ENCODE measurements at places on chromosomes 2 and 18.

GRCh38 chr2:9392898-9393765, 30.2 kb downstream of the ITGB1BP1 start:
- peak; percentile 73 for DNase-seq

DNA sequence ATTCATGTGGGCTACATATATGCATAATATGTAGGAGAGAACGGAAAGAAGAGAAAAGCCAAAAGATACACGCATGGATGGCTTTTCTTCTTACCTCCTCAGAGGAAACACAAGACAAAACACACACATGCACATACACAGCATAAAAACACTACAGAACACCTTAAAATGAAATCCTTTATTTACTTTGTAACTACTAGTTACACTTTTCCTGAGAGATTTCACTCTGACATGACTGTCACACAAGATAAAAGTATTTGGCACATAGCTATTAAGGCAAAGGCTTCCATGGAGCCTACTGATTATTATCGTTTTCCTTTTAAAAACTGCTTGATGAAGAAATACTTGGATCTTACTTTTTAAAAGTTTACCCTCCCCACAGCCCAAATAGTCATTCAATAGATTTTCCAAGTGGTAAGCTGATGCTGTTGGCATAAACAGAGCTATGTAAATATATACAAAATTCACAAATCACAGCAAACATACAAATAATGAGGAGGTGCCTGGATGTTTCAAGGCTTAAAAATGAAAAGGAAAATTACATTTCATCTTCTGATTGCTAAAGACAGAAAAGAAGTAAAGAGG, 8.6 kb downstream of the ZEB2 start:
- DNase-seq: no peak

- DNase-seq: no peak
These were observed 88.2 kb upstream of the RAPGEF4 start for GRCh38 chr2:172647439-172647838.

DNA sequence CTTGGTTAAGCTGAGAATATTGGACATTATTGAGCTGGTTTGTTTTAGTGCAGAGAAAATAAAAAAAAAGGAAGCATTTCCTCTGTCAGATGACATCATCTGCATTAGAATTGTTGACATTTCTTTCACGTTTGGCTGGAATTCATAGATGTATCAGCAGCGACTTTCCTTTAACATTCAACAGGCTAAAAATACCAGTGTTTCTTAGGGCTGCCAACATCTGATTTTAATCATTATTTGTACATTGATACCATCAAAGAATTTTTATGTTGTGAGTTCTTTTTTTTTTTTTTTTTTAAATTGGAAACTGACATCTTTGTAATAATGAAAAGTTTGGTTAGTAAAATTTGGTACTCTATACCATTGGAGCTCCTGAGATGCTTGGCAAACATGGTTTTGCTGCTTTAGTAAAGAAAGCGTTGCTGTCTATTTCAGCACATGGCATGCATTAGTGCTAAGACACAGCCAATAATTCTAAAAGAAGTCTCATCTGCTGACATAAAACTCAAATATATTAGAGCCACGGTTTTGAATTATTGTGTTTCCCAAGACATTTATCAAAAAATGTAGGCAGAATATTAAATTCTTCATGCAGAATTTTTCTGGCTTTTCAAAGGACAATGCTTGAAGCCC, 33.6 kb downstream of the GTF2A1L start:
- no peak for DNase-seq

DNA sequence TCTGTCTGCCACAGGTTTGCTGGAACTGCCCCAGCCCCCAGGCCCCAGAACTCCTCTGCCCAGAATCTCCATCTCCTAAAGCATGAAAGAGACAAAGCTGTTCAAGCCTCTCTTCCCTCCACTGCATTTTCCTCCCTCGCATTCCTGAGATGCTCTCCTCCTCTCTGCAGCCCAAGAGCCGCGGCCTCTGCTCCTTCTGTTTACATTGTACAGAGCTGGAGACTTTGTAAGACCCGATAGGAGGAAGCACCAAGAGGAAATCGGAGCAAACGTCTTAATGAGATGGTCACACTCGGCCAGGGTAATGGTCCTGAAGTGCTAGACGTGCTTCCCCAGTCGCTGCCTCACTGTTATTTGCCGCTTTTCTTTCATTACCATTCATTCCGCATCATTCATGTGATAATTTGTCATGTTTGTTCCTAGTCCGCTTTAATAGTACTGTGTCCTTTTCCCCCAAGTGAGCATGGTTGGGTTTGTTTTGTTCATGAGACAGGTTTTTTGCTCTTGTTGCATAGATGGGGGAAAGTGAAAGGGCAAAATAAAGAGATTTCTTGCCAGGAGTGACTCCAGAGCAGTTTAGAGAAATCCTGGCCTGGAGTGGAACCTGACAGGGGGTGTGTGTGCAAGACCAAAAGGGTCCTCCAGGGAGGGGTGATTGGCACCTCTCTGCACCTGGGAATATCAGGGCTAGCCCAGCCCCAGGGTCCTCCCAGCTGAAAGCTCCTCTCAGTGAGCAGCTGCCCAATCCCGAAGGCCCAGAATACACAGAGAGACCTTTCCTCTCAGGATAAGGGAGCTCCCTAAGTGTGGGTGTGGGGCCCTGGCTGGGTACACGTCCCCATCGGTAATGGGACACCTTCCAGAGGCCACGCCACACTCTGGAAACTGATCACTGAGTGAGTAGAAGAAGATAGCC, 44.9 kb upstream of the ID2 start:
- DNase-seq: peak; percentile 61

DNA sequence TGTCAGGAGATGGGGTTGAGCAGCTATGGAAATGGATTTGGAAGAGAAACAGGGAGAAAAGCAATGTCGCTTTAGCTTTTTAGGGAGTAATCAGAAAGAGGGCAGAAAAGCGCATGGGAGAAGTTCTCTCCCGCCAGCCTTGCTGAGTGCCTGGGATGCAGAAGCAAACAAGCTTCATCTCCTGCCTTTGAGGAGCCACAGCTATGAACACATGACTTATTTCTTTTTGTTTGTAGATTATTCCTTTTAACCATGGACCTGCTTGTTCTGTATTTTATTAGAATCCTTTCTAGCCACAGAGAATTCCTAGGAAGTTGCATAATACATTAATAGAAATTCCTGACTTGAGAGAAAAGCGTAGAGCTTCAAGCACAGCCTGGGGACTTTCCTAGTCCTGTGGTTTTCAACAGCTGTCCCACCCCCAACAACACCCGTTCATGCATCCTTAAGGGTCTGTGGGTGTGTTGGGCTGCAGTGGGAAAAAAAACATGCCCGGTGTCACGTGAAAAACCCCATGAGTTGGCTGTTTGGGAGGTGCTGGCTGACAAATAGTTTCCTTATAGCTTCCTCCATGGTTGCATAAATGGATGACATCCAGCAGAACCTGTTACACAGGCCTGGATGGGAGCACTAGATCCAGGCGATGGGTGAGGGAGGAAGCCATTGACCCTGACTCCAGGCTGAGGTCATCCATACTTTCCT, 14.9 kb downstream of the SLC9A4 start:
- no peak for DNase-seq

- DNase-seq: no peak
These were observed 4.0 kb upstream of the LDLRAD4 start for GRCh38 chr18:13214609-13215008.

DNA sequence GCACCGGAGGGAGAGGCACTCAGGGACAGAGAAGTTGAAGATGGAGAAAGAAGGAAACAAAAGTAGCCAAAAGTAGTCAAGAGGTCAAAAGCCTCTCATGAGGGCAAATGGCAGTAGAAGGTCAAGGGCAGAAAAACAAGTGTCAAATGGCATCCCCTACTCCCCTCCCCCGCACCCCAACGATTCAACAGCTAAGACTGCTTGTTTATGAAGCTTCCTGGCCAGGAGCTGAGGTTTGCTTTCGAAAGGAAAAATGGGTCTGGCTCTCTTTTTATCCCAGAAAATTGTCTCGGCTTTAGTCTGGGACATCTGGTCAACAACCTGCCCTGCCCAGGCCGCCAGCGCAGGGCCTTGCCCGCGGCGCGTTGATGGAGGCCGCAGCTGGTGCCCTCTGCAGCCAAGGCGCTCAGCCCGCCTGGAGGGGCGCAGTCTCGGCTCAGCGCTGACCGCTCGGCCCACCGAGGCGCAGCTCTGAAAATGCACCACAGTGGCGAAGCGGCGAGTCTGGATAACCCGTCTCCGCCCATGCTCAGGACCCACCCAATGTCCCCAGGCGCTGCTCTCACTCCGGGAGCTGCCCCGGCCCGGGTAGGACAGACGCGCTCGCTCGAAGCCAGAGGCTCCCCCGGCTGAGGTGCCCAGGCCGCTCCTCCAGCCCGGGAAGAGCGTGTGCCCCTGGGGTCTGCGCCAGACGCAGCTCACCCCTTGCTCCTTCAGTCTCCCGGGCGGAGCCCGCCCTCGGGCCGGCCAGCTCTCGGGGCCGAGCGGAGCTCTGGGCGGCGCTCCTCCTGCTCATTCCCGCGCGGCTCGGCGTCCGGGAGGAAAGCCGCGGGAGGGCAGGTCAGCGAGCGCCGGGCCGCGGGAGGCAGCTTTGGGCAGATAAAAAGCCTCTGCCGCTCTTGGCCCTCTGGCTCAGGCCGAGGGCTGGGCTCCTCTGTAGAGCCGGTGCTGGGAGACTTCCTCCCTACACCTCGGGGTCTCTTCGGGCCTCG, 1.8 kb upstream of the TBR1 start:
- peak; percentile 90 for DNase-seq

DNA sequence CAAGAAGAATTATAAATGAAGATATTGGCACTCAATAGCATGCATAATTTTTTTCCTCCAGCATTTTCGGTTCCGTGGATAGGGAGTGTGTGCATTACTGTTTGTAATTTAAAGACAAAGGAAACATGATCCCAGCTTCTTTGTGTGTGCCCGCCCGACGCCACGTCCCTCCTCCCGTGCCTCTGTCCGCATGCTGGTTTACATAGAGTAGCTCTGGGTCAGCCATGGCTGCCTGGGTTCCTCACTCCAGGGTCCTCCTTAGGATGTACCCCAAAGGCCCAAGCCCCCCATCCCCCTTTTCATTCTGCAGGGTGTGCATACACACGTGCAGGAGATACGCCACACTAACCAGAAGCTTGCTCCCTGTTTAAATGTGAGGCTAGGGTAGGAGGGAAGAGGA, 214.7 kb downstream of the KLHL29 start:
- peak; percentile 60 for DNase-seq

DNA sequence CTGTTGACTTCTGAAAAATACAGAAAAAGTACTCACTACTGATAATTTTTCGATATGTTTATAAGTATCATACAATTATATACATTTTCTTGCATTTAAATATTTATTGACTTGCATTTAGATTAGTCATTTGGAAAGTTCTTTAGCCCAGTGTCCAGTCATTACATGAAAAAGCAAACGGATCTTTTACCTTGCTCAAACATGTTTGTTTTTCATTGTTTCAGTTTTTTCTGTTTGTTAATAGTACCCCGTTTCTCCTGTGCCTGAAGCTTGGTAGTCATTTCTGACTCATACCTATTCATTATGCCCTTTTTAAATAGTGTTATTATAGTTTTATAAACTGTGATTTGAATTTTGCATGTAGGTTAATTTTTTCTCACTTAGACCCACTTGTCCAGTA, 28.1 kb downstream of the CEP192 start:
- no peak for DNase-seq

- no peak for DNase-seq
These were observed 1260.9 kb upstream of the NRXN1 start for GRCh38 chr2:52292801-52293200.

DNA sequence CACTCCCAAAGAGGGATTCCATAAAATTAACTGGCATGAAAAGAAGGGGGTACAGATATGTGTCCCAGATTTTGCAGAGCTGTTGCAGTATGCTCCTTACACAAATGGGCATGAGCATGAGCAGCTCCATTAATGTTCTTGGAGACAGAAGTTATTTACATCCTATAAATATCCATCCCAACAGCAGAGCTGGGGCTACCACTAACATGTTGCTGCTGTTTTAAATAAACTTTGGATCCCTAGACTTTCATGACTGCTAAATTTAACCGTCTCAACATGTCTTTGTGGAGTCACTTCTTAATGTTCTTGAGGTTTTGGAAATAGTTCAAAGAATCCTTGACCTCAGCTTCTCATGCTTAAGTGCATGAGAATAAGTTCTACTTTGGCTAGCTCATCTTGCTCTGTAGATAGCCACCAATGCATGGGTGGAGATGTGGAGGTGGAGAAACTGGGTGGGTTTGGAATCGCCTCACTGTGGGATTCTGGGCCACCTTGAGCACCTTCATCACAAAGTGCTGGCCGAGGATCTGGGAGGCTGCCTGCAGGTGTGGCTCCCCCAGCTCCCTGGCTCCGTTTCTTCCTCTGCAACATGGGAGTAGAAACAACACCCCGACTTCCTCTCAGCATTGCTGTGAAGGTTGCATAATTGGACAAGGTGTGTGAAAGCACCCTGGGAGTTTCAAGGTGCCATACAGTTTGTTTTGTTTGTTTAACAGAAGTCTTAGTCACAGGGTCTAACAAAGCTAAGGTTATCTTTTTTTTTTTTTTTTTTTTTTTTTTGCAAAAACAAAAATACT, 307.2 kb downstream of the MYCN start:
- DNase-seq: no peak

GRCh38 chr2:159758686-159759085, 39.3 kb downstream of the CD302 start:
- DNase-seq: no peak

- peak; percentile 4 for DNase-seq
These were observed 84.9 kb downstream of the ST6GAL2 start for GRCh38 chr2:106800976-106801655.

- no peak for DNase-seq
These were observed 559.5 kb upstream of the GCFC2 start for GRCh38 chr2:76270096-76270710.

DNA sequence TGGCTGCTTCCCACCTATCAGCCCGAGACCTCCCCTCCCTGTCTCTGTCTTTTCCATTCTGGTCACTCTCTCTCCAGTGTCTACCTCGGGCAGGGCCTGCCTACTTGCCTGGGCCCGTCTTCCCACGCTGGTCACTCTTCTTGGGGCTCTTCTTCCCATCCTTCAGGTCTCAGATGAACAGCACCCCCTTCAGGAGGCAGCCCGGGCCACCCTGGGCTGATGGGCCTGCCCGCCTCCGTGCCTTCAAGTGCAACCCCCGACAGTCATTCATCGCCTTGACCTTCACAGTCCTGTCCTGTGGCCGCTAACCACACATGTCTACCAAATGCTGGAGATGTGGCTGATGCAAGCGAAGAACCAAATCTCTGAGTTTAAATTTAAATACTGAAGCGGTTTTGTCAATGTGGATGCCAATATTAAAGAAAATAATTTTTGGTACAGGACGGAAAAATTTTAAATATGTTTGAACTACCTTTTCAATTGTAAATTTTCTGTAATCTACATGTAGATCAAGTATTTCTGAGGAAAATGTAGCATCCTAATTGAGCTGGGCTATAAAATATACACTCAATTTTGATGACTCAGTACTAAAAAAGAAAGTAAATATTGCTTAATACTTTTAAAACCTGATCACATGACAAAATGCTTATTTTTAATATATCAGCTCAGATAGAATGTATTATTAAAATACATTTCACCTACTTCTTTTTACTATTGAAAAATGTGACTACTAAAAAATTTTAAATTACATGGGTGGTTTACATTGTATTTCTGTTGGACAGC, 96.4 kb downstream of the LAMA1 start:
- DNase-seq: no peak

- no peak for DNase-seq
These were observed 33.8 kb upstream of the CYP1B1 start for GRCh38 chr2:38109732-38110181.
